ENCODE measurements at places on chromosomes 5 and 9.

GRCh38 chr9:472479-473075 lies 257.9 kb downstream of the DOCK8 start:
- no peak for DNase-seq

DNA sequence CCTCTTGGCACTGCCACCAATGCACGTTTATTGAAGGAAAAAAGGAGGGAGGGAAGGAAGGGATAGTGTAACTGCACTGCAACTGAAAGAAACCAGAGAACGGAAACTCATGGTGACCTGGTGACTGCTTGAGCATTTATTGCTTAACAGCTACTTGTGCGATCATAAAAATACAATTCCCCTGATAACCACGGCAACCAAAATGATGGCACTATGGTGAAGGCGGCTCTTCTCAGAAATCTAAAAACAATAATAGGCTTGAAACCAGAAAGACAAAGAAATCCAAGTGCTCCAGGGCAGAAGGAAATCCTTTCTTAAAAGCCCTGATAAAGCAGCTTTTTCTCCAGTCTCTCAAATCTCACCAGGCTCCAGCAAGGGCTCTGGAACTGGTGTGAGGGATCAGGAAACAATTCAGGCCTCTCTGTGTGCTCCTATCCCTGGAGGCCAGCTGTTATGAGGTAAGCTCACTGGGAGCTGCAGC lies 1.9 kb downstream of the FBXO10 start:
- DNase-seq, result no peak

DNA sequence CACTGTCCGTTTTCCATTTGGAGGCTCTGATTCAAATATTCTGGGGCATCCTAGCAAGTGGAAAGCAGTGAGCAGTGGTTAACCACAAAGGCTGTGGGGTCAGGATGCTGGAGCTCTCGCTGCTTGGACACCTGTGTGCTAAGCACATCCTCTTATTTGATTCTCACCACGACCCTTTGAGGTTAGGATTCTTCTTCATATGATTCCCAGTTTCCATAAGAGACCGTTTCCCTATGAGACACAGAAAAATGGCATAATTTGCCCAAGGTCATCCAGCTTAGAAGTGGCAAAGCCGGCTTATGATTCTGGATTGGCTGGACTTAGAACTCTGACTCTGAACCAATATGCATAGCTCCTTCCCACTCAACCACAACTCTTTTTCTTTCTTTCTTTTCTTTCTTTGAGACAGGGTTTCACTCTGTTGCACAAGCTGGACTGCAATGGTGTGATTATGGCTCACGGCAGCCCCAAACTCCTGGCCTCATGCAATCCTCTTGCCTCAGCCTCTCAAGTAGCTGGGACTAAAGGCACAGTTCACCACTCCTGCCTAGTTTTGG lies 207.7 kb downstream of the TTLL11 start:
- DNase-seq, result no peak

DNA sequence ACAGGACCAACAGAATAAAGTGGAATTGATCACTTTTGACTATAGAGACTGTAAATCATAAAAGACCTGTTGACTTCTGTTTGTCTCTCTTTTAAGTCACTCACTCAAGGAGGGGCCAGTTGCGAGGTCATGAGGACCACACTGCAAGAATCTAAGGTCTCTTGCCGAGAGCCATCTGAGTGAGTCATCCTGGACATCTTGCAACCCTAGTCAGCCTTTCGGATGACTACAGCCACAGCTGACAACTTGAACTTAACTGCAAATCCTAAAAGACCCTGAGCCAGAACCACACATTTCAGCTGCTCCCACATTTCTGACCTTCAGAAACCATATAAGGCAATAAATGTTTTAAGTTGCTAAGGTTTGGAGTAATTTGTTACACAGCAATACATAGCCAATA lies 129.7 kb upstream of the RAD23B start:
- no peak for DNase-seq

GRCh38 chr5:55188656-55189540 lies 15.9 kb upstream of the CDC20B start:
- DNase-seq, result no peak

DNA sequence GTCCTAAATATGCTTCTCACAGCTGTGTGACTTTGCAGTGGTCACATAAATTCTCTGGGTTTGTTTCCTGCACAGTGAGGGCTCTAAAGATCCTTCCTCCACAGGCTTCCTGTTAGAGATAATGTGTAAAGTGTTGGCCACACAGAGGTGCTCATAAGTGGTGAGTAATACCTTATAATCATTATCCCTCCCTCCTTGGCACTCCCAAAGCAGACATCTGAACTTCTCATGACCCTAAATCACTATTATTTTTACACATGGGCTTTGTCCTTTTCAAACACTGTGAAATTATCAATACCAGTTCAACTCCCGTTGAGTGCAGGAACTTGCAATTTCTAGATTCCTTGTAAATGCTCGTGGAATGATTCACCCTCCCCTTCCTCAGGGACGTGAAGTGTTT lies 100.2 kb downstream of the BRINP1 start:
- no peak for DNase-seq

DNA sequence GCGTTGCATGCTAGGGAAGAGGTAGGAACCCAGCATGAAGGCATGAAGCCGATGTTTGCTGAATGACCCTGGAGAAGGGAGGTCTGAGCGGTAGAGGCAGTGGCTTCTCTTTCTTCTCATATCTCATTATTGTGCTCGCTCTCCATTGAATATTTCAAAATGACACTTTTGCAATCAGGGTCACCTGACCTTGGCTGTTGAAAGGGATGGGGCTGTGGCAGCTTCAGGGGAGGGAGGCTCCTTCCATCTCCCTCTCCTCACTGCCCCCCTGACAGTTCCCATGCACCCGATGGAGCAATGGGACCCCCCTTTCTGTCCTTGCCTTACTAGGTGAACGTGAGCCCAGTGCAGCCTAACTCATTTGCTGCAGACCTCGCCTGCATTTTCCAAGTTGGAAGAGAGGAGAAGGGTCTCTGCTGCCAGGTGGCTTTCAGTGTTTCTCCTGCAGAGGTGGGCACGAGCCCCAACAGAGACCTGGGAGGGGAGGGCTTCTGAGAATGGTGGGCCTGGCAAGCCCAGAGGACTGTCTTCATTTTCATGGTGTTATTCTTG lies 17.9 kb downstream of the STC2 start:
- DNase-seq, result no peak

DNA sequence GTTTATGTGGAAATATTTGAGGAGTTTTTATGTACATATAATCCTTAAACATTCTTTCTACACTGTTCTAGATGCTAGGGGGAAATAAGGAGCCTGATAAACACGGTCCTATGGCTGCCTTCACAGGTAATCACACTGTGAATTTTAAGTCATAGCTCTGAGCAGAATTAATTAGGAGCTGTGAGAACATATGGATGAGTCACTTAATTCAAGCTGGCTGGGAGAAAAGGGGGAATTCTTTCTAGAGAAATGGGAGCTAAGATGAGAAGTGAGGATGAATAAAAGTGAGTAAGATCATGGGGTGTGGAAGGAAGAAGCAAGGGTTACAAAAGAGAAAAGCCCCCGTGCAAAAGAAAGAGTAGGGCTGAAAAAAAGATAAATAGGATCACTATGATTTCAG lies 290.8 kb downstream of the DNAH5 start:
- no peak for DNase-seq

GRCh38 chr5:136210259-136210658 lies 17.3 kb upstream of the SMIM32 start:
- no peak for DNase-seq

DNA sequence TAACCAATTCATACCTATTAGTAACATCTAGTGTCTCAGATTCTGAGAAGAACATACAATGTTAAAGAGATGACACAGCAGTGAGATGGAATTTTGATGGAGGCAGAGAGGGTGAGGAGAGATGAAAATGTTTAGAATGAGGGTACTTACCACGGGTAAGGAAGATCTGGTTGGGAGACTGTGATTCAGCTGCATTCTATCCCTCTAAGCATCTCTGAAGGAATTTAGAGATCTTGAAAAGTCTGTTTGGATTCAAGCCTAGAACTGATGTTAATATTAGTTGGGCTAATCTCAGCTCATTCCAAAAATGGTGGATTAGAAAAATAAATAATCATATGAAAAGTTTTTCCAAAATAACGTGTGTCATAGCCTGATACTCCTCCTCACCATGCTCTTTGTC lies 191.5 kb upstream of the CLINT1 start:
- DNase-seq, result no peak

DNA sequence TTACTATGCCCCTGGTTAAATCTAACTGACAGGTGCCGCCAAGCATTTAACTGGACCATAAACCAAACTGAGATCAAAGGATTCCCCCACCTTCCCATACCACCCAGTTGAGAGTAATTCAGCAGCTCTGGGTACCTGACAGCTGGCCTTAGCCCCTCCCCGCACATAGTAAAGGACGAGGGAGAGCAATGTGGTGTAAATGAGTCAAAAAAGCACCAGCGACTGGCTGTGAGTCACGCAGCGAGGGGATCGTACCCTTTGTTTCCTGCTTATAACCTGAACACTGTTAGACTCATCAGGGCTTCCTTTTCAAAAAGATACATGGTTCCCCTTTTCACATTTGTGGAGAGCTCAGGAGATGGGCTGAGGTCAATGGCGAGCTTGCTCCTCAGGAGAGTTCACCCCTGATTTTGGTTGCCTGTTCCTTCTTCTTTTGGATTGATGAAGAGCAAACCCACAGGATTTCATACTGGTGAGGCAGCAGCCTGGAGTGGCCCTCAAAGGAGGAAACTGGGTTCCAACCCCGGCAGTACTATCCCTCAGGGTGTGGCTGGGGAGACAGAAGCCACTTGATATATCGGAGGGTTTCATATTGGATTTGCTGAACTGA lies 71.5 kb downstream of the ANKRD33B start:
- no peak for DNase-seq

DNA sequence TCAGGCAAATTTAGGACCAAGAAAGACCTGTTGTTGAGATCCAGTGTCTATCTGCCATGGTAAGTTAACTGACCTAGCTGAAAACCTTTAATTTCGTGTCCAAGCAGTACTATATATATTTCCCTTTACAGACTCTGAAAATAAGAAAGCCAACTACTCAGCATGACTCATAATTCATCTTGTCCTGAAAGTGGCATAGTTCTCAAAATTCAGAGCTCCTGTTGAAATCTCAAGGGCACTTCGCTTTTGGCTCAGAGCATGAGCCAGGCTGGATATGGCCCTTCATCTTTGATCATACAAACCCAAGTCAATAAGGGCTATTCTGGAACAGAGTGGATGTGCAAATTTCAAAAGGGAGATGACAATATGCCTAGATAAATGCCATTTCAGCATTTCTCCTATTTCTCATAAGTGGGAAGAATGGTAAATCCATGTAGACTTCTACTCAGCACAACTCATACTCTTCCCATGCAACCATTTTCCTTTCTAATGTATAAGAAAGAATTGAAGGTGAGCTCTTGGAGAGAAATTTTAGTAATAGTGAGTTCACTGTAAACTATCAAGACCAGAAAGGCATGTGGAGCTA lies 567.9 kb upstream of the DAB2 start:
- DNase-seq, result no peak

GRCh38 chr9:3698531-3698930 lies 172.7 kb upstream of the RFX3 start:
- no peak for DNase-seq

DNA sequence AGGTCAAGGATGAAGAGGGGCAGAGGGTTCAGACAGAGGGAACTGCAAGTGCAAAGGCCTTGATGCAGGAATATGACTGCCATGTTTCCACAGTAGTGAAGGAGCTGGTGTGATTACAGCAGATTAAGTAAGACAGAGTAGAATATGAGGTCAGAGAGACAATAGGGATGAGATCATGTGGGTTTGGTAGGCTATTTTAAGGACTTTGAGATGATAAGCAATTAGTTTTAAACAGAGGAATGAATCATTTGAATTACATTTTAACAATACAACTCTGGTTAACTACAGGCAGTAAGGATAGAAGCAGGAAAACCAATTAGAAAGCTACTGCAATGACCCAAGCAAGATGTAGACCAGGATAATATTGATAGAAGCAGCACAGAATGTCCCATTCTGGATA lies 7.7 kb downstream of the CENPK start:
- DNase-seq, result no peak

All from GOT3 (cell line).